CD8-positive, alpha-beta memory T cell (primary cell): ENCODE measurements at places on chromosomes 12 and 14.

DNA sequence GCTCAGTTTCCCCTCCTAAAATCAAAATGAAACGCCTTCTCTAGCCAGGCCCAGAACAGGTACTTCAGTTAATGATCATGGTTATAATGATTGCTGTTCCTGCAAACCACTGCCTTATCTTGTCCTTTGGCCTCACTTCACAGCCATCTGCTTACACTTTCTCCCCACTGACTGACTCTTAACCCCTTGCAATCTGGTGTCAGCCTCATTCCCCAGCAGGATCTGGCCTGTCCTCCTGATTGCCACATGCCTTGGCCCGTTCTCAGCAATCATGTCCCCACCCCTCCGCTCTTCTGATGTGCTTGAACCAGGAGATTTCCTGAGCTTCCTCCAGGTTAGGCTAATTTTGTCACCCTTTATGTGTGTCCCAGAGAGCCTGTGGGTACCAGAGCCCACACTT is 64.5 kb downstream of the KCNA1 start:
- no peak for DNase-seq

DNA sequence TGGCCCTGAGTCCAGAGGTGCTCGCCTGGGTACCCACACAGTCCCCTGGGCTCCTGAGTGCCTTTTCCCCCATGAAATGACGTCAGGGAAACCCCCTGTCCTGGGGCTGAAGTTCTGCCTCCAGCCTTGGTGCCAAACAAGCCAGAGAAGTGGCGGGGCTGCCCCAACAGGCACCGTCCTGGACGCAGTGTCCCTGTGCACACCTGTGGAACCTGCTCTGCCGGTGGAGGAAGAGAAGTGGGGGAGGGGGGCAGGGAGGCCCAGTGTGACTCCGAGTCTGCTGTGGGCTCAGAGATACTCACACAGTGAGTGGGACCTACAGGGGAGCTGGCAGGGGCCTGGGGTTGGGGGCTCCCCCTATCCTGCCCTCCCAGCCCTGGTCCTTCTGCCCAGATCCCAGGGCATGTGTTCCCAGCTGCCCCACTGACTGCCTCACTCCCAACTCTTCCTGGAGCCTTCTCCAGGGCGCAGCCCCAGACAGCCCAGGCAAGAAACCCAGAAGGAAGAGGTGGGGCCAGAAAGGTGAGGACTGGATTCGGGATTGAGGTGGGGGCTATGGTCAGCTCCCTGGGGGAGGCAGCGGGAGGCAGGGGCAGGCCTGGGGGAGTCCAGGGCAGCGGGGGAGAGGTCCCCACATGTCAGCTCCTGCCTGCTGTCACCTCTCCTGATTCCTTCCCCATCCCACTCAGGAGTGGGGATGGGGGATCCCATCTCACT is 24.7 kb downstream of the CCDC85C start:
- no peak for DNase-seq

DNA sequence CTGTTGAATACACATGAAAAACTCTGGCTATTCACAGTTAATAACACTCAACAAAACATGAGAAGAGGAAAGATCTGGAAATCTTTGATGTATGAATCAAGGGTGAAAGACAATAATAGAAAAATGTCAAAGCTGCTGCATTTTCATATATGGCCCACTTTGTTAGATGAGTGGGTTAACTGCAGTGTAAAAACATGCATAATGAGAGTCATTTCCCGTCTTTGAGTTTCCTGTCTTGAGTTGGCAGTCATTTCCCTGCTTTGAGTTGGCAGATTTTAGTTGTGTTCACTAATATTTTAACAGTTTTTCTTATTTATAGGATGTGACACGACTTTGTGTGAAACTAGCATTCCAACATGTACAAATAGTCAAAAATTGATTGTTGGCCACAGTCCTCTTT is 87.9 kb upstream of the PTPRQ start:
- DNase-seq, result no peak

GRCh38 chr14:96040828-96041371 is 1.7 kb downstream of the C14orf132 start:
- no peak for DNase-seq

DNA sequence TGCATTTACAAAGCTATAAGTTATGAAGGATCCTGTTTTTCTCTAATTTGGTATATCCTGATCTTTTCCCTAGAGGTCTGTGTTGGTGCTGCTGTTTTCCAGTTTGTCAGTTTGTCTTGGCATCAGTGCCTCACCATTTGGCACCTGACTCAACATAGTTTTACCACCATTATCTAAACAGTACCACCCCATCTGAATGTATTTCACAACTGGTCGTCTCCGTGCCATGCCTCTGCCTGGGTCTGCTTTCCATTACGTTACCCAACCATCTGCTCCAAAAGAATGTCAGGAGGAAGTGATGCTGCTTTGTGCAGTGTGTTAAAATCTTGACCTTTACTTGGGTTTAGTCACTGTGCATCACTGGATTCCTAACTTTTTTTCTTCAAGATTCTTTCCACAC is 129.3 kb upstream of the RASSF8 start:
- no peak for DNase-seq

DNA sequence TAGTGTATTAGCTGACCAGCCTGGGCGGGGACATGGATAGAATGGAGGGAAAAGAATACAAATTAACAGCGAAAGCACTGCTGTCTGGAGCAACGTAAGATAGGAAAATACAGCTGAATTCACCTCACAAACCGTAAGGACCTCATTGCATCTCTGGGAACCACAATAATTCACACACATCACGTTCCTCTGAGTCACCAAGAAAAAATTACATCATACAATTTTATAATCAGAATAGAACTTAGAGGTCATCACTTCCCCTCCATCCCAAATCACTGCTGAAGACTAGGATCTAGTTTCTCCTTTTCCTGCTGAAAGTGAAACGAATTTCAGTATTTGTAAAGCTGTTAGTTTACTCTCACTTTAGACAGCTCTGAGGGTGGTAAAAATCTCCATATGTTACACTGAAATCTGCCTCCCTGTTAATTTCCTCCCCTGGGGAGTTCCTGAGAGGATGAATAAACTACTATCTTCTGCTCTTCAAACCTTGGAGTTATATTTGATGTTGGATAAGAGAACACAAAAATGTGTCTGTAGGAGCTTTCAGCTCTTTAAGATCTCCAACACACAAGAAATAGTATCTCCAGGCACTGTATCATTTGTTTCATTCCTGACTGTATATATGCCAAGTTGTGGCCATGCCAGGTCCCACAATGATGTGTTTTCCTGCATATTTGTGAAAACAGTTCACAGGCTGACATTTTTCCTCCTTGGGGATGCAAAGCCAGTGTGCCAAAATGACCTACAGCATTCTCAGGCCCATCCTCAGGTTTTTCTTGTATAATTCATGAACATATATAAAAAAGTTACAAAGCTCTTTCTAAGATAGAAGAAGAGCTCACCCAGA is 63.8 kb upstream of the SSTR1 start:
- DNase-seq, result no peak

DNA sequence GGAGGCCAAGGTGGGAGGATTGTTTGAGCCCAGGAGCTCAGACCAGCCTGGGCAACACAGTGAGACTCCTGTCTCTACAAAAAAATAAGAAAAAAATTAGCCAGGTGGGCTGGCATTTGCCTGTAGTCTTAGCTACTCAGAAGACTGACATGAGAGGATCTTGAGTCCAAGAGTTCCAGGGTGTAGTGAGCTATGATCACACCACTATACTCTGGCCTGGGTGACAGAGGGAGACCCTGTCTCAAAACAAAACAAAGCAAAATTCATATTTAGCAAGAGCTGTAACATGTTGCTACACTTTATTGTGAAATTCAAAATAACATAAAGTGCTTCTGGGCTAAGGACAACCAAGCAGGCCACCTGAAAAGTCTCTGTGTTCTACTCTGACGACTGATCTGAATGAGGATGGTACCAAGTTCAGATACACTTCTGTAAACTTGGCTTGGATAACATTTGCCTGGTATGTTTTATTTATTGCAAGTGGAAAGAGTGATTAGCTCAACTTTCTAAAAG is 11.6 kb upstream of the STRN3 start:
- no peak for DNase-seq

- no peak for DNase-seq
These were observed 28.3 kb downstream of the KCTD10 start for GRCh38 chr12:109448707-109449390.

DNA sequence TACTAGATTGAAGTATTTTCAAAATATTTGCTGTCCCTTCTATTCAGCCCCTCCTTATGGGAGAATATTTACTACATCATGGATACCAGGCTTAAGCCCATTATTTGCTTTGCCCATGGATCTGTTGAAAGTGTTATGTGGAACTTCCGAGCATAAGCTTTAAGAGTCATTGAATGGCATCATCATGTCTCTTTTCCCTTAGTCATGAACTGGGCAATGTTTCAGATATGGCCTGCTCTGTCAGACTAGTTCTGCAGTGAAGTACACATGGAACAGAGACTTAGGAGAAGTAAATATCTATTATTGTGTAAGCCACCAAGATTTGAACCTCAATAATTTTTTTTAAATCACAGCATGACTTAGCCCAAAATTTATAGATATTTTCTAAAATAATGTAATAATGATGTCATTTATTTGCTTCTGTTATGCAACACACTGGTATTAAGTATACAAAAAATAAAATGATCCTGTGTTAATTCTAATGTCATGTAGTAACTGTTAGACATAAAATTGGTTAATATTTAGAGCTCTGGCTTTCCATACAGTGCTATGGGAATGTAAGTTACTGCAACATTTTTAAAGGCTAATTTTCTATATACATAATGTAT is 1097.3 kb downstream of the SLC16A7 start:
- no peak for DNase-seq

GRCh38 chr14:104609666-104610065 is 5.1 kb upstream of the TMEM179 start:
- no peak for DNase-seq

DNA sequence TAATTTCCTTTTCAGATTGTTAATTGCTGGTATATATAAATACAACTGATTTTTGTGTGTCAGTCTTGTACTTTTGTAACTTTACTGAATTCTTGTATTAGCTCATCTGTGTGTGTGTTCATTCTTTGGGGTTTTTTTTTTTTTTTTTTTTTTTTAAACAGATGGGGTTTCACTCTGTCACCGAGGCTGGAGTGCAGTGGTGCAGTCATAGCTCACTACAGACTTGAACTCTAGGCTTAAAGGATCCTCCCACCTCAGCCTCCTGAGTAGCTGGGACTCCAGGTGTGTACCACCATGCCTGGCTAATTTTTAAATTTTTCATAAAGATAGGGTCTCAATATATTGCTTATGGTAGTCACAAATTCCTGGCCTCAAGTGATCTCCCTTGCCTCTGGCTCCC is 68.0 kb downstream of the WNK1 start:
- DNase-seq, result no peak

DNA sequence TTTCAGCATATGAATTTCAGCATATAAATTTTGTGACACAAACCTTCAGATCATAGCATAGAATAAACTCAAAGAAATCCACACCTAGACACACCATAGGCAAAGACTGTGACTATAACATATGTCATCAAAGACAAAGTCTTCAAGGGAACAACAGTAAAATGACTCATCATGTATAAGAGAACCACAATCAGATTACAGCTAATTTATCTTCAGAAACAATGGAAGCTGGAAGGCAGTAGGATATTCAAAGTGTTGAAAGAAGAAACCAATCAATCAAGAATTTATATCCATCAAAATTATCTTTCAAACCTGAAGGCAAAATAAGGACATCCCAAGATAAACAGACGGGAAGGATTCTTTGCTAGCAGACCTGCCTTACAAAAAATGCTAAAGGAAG is 29.0 kb downstream of the DLK1 start:
- DNase-seq, result no peak

DNA sequence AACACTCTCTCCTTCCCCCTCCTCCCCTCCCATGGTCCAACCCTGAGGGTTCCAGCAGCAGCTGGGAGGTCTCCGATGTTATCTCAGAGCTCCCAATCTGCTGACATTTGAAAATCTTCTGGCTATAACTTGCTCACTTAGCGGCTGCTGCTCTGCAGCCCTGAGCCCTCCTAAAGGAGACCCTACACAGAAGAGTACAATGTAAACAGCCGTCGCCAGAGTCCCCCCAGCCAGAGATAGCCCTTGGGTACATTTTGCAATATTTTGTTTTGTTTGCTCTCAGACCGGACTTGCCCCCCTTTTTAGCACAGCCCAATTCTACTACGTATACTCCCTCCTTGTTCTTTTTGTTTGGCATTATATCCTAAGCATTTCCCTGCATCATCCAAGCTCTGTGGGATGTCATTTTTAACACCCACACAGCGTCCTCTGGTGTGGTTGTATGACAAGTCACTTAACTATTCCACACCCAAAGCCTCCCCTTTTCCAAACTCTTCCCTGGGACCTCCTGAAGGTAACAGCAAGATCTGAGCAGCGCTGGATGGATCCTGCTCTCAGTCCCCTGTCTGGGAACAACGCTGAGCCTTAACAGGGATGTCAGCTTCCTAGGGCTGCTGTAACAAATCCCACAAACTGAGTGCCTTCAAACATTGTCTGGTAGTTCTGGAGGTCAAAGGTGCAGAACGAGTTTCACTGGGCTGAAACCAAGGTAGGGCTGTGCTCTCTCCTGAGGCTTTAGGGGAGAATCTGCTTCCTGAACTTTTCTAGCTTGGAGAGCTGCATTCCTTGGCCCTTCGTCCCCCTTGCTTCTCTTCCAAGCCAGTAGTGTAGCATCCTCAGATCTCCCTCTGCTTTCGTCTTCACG is 25.3 kb upstream of the TCL1B start:
- DNase-seq, result no peak

DNA sequence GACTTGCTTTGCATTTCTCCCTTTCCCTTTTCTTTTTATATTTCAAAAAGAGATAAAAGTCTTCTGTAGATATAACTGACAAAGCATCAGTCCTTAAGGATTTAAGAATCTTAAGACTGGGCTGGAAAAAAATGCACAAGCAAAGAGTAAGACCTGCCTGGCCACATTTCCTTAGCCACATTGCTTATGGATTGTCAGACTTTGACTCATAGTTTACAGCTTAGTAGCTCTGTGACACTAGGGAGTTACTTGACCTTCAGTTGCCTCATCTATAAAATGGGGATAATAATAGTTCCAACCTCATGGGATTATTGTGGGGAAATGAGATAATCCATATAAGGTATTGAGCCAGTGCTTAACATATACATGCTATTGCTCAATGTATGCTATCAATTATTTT is 66.4 kb upstream of the STK38L start:
- DNase-seq, result no peak

DNA sequence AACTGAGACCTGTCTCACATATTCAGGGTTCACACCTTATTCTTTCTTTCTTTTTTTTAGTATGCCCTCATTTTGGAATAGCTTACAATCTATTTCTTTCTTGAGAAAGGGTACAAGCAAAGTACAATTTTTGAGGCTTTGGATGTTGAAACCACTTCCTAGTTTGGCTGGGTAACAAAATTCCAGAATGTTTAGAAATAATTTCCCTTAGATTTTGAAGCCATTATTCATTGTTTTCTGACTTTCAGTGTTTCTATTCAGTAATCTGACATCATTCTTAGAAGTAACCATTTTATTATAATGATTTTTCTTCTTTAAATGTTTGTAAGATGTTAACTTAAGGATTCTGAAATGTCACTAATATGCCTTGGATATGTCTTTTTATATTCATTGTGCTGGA is 28.2 kb downstream of the ST8SIA1 start:
- DNase-seq, result no peak

DNA sequence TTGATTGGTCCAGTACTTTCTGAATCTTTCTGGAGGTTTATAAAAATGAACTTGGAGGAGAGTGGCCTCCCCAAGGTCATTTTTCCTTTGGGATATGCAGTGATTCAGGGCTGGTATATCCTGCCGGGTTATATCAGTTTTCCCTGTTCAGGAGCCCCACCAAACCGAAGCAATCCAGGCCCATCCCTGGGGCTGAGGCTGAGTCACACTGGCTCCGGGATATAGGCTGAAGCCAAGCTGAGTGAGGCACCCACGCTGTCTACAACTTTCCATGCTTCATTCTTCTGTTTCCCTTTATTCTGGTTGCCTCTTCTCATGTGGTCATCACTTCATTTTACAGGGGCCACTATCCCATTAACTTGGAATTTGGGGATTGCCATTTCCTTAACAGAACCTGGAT is 3.4 kb downstream of the SSPN start:
- no peak for DNase-seq
